Cortex of kidney (tissue), 1 donor: ENCODE measurements at places on chromosomes 12 and 14.

GRCh38 chr12:20423557-20423956 is 55.2 kb downstream of the PDE3A start:
- no peak for DNase-seq

DNA sequence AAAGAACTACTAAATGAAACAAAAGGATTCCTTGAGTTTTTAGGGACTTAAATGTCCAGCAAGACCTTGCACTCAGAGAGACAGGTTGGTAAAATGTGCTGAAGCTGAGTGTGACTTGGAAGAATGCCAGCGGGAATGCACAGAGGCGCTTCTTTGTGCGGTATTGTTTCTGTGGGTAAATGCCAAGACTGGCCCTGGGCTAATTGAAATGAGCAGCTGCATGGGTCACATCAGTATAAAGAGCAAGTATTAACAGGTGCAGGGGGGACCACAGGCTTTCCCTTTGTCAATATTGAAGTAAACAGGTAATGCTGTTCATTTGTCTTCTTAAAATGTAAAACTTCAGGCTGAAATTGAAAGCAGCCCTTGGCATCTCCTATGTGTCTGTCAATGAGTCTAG is 74.3 kb downstream of the LMO3 start:
- DNase-seq: no peak

GRCh38 chr14:66831173-66831572 is 323.2 kb downstream of the GPHN start:
- DNase-seq: no peak

GRCh38 chr12:6423267-6424007 is 21.3 kb upstream of the CD27 start:
- DNase-seq: no peak

DNA sequence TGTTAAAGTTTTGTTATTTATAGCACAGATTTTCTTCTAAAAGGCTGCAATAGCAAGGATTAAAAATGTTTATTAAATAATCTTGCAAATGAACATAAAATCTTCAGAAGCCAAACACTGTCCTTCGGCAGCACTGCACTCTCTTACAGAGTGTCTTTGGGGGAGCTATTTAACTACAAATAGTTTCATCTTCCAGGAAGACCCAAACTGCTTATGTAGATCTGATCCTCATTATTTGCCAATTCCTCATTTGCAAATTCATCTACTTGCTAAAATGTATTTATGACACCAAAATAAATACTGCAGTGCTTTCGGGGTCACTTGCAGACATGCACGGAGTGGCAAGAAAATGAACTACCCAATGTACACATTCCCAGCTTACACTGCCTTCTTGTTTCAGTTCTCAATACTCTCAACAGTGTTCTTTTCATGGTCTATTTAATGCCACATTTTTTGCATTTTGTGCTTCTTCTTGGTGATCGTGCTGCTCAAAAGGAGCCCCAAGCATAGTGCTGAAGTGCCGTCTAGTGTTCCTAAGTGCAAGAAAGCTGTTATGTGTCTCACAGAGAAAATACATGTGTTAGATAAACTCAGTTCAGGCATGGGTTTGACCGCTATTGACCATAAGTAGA is 128.1 kb downstream of the PRKD1 start:
- DNase-seq: no peak

GRCh38 chr14:50027816-50028215 is 88.6 kb downstream of the VCPKMT start:
- DNase-seq: no peak

GRCh38 chr14:30496852-30497251 is 62.1 kb upstream of the G2E3 start:
- no peak for DNase-seq

- no peak for DNase-seq
Observed at GRCh38 chr14:89190765-89191513, 226.1 kb downstream of the FOXN3 start.

DNA sequence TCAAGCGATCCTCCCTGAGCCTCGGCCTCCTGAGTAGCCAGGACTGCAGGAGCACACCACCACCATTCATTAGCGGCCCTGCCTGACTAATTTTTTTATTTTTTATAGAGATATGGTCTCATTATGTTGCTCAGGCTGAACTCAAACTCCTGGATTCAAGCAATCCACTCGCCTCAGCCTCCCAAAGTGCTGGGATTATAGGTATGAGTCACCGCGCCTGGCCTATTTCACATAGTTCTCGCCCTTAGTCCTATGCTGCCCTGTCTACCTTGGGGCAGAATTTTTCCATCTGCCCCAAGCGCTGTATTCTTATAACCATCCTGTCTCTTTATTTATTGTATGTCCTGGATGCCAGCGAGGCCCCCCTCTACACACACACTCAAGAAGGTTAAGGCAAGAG is 50.9 kb upstream of the BCL2L14 start:
- DNase-seq: no peak

DNA sequence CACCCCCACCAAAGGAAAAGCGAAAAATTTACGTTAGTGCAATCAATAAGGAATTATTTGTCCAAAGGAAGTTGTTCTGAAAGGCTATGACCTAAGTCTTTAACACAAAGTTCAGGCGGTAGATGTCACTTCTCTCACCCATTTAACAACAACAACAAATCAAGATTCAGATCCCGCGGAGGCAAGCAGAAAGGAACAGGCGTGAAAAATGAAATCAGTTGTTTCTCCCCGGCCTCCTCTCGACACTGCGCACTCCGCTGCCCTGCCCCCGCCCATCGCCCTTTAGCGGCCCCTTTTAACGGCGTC is 1.4 kb downstream of the DENND5B start:
- DNase-seq: no peak

DNA sequence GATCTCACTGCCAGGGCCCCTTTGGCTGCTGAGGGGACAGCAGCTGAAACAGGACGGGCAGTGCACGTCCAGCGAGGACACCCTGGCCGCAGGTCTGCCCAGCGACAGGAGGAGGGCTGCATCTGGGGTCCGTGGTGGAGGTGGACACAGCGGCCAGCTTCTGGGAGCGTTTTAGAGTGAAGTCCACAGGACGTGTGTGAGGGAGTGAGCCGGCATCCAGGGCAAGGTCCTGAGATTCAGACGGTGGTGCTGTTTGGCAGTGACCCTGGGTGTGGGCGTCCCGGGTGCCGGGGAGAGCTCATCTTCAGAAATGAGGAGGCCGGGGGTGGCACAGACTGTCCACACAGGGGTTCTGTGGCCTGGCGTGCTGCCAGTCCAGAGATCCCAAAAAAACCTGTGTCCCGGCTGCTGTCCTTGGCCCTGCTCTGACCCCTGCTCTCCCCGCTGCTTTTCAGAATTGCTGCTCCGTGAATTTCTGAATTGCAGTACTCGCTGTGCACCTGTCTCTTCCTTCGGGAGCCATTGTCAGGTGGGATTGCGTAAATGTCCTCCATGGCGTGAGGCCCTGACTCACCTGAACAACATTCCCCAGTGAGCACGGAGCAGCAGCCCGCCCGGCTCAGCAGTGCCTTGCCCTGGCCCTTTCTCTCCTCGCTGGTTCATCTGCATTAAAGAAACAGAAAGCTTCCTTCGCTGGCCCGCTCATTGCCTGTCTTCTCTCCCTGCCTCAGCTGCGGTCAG is 183.5 kb upstream of the C14orf180 start:
- no peak for DNase-seq

DNA sequence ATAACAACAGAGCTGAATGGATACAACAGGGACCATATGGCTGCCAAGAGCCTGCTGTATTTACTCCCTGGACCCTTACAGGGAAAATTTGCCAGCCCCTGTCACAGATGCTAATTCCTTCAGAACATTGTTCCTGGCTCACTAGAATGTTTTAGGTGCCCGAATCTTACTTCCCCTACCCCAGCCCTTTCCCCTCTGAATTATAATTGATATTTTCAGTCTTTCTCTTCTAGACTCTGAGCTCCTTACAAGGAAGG is 235.3 kb downstream of the KSR2 start:
- no peak for DNase-seq

GRCh38 chr12:114339626-114340025 is 66.3 kb downstream of the TBX5 start:
- no peak for DNase-seq

DNA sequence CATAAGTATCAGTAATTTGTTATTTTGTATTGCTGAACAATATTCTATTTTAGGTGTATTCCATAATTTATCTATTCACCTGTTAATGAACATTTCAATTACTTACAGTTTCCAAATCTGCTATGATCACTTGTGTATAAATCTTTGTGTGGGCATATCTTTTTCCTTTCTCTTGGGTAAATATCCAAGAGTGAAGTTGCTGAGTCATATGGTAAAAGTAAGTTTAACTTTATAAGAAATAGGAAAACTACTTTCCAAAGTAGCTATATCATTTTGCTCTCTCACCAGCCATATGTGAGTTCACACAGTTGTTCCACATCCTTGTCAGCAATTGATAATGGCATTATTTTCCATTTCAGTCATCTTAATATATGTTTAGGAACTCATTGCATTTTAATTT is 66.6 kb upstream of the KITLG start:
- DNase-seq: no peak

DNA sequence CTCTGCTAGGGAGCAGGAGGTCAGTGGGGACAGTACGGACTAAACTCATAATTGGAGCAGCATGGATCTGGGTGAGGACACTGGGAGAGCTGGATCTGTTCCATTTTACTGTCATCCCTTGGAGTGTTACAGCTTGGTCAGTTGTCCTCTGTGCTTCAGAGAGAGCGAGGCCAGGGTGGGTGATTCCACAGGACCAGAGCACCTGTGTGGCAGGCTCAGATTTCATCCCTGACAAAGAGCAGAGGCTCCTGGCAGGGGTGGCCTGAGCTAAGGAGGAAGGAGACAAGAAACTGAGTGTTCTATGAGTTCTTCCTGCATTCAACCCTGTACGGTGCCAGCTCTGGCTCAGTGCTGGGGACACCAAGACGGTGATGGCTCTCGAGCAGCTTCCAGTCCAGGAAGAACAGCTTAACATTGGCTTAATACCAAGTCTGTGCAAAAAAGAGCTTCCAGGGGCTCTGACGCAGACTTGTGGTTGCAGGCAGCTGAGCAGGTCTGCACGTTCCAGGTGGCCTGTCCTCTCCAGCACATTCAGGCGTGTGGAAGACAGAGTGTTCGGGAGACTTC is 8.4 kb upstream of the PGF start:
- DNase-seq: no peak

GRCh38 chr14:104107101-104107581 is 21.6 kb downstream of the ASPG start:
- no peak for DNase-seq

DNA sequence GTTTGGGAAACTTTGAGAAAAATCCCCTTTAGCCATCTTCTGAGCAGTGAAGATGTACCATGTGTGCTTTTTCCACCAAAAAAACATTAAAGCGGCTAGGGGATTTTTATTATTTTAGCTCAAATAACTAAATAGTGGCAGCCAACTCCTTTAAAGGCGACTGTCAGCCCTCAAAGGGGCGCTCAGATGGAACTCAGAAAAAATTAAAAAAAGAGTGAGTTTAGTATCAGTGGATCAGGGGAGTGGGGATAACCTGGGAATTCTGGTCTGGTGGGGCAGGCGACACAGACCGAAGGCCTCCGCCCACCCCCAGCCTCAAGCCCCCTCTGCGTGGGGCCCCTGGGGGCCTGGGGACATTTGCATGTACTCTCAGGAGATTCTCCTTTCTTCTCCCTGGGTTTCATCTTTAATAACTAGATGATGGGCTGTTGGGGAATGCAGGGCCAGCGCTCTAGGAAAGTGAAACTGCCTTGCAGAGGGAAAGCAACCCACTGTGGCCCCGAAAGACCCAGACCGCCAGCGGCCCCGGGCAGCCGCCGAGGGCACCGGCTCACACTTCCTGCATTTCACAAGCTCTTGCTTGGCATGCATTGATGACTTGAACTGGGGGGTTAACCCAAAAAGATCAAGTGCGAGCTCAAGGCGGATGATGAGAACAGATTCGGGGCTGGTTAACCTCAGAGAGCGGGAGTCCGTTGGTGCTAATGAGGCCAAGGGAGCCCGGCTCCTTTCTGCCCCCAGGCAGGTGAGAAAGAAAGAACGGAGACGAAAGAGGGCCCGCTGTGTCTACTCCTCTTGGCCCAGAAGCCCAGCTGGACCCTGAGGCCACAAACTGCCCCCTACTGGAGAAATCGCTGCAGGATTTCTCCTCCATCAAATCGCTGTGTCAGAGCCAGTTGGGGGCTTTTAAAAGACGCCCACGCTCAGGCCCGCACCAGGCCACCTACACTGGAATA is 7.3 kb upstream of the BATF start:
- no peak for DNase-seq

DNA sequence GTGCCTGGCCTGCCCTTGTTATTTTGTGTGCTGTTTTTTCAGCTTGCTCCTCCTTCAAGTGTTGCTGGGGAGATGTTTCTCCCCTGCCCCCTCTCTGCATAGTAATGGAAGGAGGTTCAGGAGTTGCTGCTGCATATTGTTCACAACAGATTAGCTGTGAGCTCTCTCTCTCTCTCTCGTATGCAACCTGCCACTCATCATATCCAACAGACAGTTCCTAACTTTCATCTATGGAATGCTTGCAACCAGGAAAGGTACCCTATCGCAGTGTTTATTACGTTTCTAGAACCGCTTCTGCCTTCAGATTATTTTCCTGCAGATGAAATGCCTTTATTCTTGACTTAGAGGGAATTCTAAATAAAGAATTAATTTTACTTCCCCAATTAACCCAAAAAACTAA is 372.9 kb downstream of the RMST start:
- no peak for DNase-seq

DNA sequence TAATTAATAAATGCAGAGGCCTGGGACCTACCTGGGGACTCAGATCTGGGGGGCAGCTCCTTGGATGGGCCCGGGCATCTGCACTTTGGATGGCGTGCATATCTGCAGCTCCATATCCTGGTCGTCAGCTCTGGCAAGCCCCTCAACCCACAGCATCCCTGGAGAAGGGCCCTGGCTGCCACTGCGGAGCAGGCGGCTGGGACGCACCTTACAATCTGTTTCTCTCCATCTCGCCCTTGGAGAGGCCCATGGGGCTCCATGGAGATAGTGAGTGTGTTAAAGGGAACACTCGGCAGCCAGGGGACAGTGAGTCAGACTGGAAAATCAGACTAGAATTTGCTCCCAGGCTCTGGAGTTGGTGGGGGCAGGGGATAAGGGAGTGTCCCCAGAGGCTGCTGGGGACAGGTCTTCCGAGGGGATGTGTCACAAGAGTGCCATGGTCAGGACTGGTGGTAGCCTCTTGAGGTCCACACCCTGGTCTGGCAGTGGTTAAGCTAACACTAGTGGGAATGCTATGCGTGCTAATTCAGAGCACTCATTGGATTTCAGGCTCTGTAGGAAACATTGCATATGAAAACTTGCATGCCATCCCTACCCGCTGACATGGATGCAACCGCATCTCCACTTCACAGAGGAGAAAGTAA is 21.5 kb downstream of the RFLNA start:
- no peak for DNase-seq

DNA sequence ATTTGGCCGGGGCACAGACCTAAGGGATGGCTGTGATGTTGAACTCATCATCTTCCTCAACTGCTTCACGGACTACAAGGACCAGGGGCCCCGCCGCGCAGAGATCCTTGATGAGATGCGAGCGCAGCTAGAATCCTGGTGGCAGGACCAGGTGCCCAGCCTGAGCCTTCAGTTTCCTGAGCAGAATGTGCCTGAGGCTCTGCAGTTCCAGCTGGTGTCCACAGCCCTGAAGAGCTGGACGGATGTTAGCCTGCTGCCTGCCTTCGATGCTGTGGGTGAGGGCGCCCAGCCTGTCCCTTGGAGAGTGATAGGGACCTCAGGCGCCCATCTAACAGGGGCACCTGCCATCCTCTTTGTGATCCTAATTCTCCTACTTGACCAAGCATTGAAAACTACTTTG is 12.4 kb downstream of the OAS3 start:
- DNase-seq: no peak
